Stimulated activated effector memory CD8-positive, alpha-beta T cell treated with anti-CD3 and anti-CD28 coated beads, Interleukin-12 subunit alpha, Interleukin-12 subunit beta, amount 100 ng/mL, for 72 hours (primary cell): ENCODE measurements at places on chromosomes 5 and 9.

DNA sequence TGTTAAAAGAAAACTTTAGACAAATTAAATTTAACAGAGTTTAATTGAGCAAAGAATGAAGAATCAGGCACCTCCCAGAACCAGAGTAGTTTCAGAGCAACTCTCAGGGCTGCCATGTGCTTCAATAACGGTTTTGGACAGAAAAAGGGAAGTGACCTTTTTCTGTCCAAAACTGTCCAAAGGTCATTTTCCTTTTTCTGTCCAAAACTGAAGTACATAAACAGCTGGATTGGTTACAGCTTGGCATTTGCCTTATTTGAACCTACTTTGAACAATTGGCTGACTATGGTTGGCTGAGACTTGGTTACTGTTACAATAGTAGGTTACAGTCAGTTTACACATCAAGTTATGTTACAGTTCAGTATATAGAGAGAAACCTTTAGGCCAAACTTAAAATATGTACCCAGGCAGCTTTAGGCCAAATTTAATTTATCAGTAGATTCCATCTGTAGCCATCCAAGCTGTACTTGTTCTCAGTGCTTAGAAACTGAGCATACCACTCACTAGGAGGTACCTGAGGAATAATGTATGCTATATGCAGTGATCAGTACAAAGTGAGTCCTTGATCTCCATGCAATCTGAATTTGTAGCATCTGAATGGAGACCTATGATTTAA is 44.0 kb downstream of the C9orf85 start:
- no peak for DNase-seq

DNA sequence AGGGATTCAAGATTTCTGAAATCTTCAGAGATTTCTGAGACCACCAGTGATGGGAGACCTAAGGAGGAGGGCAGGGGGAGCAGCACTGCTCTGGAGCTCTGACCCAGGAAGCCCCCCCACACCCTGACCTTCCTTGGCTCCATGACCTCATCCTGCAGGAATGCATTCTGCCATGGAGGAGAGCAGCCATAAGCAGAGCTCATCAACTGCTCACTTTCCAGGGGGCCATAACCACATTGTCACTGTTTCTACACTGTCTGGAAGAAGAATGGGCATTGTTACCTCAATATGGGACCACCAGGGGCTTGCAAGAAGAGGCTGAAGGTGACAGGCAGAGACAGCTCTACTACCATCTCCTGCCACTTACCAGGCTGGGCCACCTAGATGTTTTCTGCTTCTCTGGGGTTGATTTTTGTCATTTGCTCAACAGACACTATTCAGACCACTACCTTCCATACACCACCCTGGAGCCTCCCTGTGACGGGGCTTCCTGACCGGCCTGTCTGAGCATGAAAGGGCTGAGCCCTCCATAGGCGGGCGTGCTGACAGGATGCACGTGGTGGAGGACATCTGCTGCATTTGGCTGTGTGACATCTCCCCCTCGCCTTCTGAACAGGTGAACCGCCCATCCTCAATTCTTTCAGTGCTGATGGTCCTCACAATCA is 2.3 kb upstream of the TSC1 start:
- no peak for DNase-seq

GRCh38 chr5:144421411-144421810 is 250.7 kb downstream of the KCTD16 start:
- no peak for DNase-seq

- DNase-seq, result no peak
Measured at GRCh38 chr9:122151267-122151828, 8.2 kb downstream of the NDUFA8 start.

DNA sequence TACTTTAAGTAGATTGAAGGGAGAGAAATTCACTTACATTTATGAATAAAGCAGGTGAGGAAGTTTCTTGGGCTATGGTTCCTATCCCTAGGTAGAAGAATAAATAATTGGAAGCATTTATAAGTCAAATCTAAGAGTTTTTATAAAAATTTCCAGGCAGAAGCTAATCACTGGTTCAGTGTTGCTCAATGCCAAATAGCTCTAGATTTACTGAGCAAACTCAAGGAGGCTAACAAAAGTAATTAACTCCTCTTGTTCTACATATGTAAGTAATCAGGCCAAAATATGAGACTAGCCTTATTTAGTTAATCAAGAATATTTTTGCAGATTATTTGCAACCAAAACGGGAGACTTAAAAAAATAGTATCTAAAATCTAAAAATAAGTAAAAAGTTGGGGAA is 472.3 kb downstream of the PLK2 start:
- no peak for DNase-seq

GRCh38 chr5:110726249-110727024 is at the start of gene TMEM232:
TMEM232 (minus strand) TSS chr5:110726671; CDS start chr5:110667352, 59,319 bp downstream.
- DNase-seq, result peak; percentile 74

- no peak for DNase-seq
Measured at GRCh38 chr5:40781843-40782409, 16.2 kb downstream of the PRKAA1 start.

GRCh38 chr5:140566665-140567064 is 2.0 kb downstream of the SLC35A4 start:
- DNase-seq, result peak; percentile 46

- DNase-seq, result no peak
Measured at GRCh38 chr5:14379739-14380497, 201.7 kb upstream of the OTULINL start.

DNA sequence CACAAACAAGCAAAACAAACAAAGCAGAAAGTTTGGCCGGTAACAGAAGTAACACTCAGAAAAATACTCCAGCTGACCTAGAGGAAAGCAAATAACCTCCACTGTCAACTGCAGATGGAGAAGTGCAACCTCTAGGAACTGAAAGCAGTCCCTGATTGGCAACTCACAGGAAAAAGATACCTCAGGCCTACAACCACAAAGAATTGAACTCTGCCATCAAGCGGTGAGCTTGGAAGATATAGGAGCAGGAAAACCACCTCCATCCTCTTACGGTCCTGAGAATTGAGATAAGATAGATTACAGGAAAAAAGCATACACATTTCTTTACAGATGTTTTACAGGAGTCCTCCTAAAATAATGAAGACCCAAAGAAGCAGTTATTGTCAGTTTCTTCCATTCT is 184.5 kb downstream of the PDZD2 start:
- no peak for DNase-seq

GRCh38 chr5:142857405-142857804 is 87.2 kb downstream of the ARHGAP26 start:
- no peak for DNase-seq

GRCh38 chr9:121289026-121289771 is 21.2 kb downstream of the GSN start:
- DNase-seq, result no peak

- DNase-seq, result no peak
Measured at GRCh38 chr9:87683751-87684626, 41.9 kb upstream of the CTSL start.

GRCh38 chr5:168793841-168794837 is 215.0 kb upstream of the PANK3 start:
- no peak for DNase-seq

- no peak for DNase-seq
Measured at GRCh38 chr9:112624711-112625707, 92.9 kb downstream of the INIP start.

- no peak for DNase-seq
Measured at GRCh38 chr9:14372437-14373335, 58.7 kb upstream of the NFIB start.

- no peak for DNase-seq
Measured at GRCh38 chr5:172692451-172692850, 51.4 kb downstream of the NEURL1B start.

DNA sequence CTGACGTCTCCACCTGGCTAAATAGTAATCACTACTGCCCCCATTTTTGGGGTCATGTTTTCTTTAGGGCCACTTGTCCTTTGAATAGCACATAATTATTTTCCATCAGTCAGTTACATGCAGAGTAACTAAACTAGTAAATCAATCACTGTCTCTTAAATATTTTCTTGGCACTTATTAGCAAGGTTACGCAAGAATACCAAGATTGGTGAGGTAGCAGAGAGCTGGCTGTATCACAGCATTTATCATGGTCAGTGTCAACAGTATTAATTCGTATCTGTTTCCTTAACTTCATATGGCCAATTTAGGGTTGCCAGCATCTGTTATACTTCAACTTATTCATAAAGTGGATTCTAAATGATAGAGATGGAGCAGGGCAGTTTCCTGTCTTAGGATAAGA is 346.8 kb upstream of the FAM174A start:
- no peak for DNase-seq

GRCh38 chr5:108515517-108516105 is 133.7 kb upstream of the FBXL17 start:
- no peak for DNase-seq

- DNase-seq, result peak; percentile 87
Measured at GRCh38 chr9:34612788-34613390, 992 bp upstream of the RPP25L start.

DNA sequence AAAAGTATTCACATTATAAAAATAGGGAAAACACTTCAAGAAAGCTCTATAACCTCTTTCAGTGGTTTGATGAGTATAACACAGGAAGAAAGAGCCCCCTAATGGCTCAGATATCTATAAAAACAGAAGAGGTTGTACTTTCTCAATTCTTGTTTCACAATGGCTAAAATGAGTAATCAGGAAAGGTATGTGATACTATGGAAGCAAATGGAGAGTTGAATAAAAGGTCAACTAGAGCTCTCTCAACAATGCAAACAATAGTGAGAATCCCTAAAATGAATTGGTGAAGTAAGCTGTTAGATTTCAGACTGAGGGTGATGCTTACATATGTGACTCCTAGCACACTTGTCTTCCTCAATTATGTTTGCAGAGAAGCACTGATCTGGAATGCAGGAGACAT is 584.6 kb upstream of the CDH18 start:
- DNase-seq, result no peak

- no peak for DNase-seq
Measured at GRCh38 chr9:126745574-126746411, 59.0 kb upstream of the ZBTB43 start.

GRCh38 chr5:147427521-147428401 is 82.1 kb downstream of the DPYSL3 start:
- no peak for DNase-seq

DNA sequence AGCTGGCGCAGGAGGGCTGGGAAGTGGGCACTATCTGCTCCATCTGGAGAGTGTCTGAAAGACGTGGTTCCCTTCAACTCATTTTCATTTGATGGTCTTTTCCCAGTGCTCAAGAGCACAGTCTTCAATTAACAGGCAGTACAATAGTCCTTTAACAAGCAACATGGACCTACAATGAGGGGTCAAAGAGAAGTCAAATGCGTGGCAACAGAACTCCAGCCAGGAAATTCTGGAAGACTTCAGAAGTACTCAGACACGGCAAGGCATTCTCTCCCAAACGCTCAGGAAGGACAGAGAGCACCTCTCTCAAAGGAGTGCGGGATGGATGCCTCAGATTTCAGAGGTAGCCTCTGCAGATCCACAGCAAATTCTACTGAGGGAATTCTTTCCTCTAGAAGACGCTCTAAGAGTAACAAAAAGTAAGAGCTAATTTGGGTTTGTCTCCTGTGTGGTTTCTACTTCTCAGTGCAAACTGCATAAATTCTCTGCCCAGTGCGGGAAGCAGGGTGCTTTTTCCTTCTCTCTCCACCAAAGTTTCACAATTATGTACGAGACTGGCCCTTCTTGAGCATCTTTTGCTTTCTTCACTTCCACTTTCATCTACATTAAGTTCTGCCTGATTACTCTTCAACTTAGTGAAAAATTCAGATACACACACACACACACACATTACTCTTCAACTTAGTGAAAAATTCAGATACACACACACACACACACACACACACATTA is 56.4 kb downstream of the LHFPL2 start:
- DNase-seq, result no peak

DNA sequence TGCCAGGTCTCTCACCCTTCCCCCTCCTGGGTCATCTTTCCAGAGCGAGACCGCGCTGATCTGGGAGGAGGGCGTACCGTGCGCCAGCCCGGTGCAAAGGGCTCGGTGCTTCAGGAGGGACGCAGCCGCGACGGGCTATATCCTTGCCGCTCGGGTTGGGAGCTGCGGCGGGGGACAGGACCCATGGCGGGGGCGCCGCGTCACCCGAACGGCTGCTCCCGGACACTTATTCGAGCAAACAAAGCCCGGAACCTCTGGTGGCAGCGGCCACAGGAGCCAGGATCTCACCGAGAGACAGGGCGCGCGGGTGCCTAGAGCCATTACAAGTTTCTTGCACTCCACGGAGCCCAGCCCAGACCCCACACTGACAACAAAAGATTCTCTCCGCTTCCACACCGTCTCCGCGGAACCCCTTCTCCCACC is 1.3 kb downstream of the SEMA6A start:
- DNase-seq, result no peak

DNA sequence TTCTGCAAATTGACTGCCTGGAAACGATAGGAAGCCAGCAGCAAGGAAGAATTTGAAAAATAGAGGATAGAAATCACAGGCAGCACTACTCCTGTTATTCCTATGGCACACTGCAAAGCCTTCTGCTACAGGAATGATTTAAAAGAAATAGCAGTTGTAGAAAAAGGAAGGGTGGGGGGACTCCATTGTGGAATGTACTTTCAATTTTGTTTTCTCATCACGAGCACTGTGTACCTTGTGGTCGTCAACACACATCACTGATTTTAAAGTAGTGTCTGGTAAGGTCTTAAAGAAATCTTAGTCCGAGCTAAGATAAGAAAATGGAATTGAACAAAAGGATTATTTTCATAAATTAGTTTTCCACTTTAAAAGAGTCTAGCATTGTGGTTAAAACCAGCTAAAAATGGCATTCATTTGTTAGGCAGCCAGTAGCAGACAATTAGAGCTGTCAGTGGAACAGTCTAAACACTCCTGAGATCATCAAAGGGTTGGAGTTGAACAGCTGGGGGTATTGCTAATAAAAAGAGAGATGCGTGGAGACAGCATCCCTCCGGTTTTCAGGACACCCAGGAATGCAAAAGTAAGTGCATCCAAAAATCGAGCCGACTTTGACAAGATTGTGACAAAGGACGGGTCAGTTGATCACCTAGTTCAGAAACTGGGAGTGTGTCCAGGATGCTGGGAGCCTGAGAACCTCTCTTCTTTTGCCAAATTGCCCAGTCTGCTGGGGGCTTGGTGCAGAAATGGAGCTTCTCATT is 97.8 kb upstream of the WWC1 start:
- DNase-seq, result no peak
